ENCODE measurements at places on chromosomes 6 and 20.

DNA sequence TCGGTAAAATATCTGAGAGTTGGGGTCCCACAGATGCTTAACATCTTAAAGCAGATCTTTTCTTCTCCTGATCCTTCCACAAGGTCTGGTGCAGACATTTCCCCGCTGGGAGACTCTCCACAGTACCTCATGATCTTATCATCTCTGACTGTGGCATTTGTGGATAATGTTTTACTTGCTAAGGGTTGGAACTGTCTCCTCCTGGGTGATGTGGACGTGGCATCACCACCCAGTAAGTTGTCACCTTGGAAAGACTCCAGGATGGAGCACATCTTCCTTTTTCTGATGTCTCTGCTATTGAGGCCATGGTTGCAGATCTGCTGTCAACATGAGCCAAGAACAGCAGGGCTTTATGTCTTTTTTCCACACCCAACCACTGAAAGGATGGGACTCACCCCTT, 42.0 kb upstream of the FANCE start:
- no peak for DNase-seq

DNA sequence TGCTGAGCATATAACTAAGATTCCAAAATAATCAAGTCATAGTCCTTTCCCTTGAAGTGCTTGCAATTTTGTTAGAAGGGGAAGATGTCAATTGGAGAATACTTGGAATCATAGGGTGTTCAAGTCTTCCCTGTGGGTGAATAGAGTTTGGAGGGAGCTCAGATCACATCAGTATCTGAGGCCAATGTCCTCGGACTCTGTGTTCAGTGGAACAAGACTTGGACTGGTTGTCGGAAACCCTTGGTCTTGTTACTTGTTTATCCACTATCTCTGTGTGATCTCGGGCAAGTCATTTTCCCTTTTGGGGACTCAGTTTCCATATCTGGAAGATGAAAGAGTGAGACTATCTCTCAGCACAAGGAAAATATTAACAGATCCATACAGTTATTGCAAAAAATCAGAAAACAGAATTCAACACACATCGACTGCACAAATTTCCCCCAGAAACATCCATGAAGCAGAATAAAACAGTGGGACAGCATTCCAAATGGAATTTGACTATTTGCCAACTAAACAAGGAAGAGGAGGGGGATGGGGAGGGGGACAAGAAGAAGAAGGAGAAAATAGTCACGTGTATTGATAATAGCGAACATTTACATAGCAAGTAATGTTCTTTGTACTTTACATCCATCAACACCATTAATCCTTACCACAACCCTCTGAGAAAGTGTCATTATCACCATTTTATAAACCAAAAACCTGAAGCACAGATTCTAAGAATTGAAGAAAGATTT, 3.9 kb upstream of the EDEM2 start:
- DNase-seq, result no peak

DNA sequence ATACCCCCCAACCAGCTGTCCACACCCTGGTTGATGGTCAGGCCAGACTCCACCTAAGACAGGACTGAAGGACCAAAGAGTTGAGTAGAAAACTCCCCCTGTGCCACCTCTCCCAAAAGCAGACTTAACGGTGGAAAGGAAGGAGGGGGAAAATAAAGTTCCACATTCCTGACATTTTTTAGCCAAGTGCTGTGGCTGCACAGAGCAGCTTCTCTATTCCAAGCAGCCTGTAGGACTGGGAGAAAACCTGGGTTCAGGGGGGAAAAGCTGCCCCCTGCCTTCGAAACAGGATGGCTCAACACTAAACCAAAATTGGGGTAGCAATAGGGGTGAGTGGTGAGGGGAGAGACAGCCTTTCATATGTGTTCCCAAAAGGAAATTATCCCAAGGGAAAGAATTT, 3.6 kb downstream of the TRAM2 start:
- DNase-seq, result no peak

DNA sequence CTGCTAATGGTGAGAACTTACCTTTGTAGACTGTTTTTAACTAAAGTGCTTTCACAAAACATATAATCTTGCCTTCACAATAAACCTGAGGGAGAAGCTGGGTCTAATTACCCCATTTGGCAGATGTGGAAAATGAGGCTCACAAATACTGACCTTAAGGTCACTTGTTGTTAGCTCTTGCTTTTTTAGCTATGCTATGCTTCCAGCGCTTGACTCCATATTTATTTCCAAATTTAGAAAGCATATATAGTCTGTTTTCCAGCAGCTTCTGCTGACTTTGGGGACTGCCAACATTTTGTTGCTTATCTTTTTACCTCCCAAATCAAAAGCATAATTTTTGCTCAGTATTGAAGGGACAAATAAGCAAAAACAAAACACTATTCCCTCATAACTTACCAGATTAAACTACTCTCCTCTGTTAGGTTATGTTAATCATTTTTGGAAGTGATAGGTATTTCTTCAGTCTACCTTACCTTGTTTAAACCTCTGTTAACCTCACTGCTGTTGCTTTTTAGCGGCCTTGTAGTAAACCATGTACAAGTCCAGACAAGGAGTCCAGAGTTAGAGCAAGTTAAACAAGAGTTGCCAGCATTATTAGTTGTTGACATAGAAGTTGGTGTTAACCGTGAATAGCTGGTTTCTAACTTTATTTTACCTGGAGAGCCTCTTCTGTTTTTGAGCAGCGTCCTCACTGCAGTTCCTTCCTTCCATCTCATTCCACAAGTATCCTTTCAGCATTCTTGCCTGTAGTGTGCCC, 4.9 kb upstream of the BTBD3 start:
- no peak for DNase-seq

DNA sequence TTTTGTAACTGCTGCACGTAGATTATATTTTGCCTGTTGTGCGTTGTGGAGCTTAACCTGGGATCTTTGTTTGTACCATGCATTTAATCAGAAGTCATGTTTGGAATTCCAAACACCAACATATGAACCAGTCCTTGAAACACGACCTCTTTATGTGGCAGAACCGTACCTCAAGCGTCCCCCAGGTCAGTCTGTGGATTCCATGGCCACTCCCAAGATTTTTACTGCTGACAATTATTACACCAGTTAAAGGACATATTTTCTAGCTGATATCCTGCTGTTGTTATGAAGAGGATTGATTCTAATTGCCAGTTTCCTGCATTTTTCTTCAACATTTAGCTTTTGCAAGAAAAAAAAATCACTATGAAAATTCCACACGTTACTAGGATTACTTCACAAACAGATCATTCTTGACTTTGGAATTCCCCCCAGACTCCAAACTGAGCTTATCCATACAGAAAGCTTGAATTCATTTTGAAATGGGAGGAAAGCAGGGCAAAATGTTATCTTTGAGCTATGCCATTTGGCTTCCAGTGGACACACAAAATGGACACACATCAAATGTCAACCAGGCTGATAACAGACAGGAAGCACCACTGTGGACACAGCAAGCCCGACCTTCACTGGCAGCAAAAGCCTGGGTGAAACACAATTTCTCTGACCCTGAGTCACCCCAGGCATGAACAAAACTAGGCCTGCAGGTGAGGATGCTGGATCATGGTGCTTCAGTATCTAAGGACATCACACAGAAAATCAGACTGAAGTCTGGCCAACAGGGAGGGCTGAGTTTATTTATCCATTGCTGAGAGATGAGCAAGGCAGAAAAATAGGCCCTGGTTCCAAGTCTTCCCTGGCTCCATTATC, 542.9 kb upstream of the JAG1 start:
- DNase-seq, result no peak

- no peak for DNase-seq
Observed at GRCh38 chr6:56890683-56891429, 64.1 kb upstream of the BEND6 start.
